H9 (cell line): ENCODE measurements at places on chromosomes 5 and 9.

DNA sequence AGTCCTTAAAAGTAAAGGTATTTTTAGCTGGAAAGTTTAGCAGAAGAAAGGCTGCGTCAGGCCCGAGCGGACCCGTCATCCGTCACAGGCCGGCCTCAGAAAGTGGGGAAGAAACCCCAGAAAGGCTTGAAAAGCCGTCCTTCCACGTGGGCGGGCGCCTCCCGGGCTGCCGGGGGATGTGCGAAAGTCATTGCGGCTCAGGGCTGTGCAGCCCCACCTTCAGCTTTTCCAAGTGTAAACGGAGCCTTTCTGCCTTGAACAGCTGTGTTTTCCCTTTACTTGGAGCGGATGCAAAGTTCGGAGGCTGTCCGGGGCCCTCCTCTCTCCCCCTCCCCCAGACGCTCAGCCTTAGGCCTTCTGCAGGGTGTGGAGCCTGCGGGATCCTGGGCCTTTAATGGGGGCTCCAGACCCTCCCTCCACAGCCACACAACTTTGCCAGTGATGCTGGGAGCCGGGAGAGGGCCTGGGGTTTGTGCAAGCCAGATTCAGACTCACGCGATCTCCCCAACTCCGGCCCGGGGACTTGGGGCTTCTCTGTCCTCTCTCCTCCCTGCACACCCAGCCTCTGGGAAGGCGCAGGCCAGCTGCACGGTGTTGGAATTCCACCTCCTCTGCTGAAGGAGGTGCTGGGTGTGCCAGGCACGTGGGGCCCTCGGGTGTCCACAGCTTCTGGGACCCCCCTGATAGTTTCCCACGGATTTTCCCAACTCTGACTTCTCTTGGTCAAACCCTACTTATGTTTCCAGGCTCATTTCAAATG, 95.5 kb upstream of the RAPGEF1 start:
- no peaks in the 10 kb centered on the region for H3K4me1 ChIP-seq
- H3K36me3 ChIP-seq = no peaks in the 10 kb centered on the region
- no peak overlapping the region for H3K27ac ChIP-seq
- no peak for DNase-seq

GRCh38 chr9:108278341-108278740, 577.4 kb downstream of the ACTL7B start:
- no peak overlapping the region for H3K27ac ChIP-seq
- H3K27me3 ChIP-seq = no peaks in the 10 kb centered on the region

GRCh38 chr9:121267689-121268597, at the start of gene GSN:
GSN (plus strand) TSS chr9:121268162; CDS start chr9:121301972, 33,810 bp downstream.
- peak; percentile 85 for DNase-seq
- peak within 1 kb of the TSS; percentile 72 for H3K4me3 ChIP-seq
- H3K36me3 ChIP-seq = peaks cover 2% of the 10 kb centered on the region; the same call in 1 of the 3 replicates
- no peak within 1 kb of the TSS for H3K27ac ChIP-seq
- peaks cover 4% of the 10 kb centered on the region; the same call in 1 of the 2 replicates for H3K4me1 ChIP-seq

DNA sequence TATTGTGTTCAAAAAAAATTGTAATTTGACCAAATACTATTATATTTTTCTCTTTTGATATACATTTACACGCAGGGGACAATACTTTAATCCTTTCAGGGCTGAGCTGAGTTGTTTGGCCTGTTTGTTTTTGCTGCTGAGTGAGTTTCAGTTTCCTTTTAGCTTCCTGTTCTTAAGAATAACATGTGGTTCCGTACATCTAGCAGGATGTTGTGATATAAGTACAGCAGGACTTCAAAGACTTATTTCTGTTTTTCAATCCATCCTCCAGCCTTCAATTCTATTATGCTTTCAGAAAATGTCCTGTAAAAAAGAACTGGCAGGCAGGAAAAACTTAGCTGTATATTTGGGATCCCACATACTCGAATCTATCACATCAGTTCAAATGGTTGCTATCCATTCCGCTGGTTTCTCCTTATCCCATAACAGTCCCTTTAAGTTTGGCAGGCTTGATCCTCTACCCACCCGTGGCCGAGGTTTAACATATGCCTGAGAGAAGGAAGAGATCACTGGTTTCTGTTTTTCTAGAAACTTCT, 1037.3 kb upstream of the ACO1 start:
- H3K4me1 ChIP-seq = no peaks in the 10 kb centered on the region
- H3K27me3 ChIP-seq = no peaks in the 10 kb centered on the region; the same call in 1 of the 2 replicates
- no peak overlapping the region for H3K4me3 ChIP-seq
- no peaks in the 10 kb centered on the region for H3K36me3 ChIP-seq
- no peak for DNase-seq
- H3K27ac ChIP-seq = no peak overlapping the region

GRCh38 chr9:117649126-117649525, 55.1 kb upstream of the TLR4 start:
- no peak overlapping the region for H3K4me3 ChIP-seq
- H3K36me3 ChIP-seq = no peaks in the 10 kb centered on the region
- H3K4me1 ChIP-seq = no peaks in the 10 kb centered on the region
- no peak for DNase-seq
- no peak overlapping the region for H3K27ac ChIP-seq

- H3K36me3 ChIP-seq = no peaks in the 10 kb centered on the region
- peaks cover 5% of the 10 kb centered on the region; the same call in 1 of the 2 replicates for H3K4me1 ChIP-seq
- no peak overlapping the region for H3K27ac ChIP-seq
- H3K4me3 ChIP-seq = peak overlapping the region; percentile 88
- peaks cover 26% of the 10 kb centered on the region for H3K27me3 ChIP-seq
Observed at GRCh38 chr5:140113180-140113698, 670 bp upstream of the PURA start.

- DNase-seq = no peak
- no peaks in the 10 kb centered on the region for H3K36me3 ChIP-seq
- H3K4me3 ChIP-seq = no peak overlapping the region
- no peak overlapping the region for H3K27ac ChIP-seq
- no peaks in the 10 kb centered on the region; the same call in 1 of the 2 replicates for H3K4me1 ChIP-seq
Observed at GRCh38 chr9:37144762-37145161, 24.4 kb downstream of the ZCCHC7 start.

DNA sequence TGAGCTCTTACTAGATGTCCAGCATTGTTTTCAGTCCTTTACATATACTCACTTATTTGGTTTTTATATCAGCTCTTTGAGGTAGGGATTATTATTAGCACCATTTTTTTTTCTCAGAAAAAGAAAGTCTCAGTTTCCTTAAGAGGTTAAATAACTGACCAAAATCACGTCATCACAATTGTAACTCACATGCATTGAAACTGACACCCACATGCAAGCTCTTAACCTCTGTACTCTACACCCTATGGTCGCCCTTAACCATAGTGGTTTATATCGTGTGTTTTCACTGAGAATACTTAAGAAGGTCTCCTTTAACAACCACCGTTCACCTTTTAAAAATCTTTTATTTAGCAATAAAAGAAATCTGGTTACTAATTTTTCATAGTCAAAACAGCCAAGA, 61.0 kb downstream of the PRDM6 start:
- no peak overlapping the region for H3K4me3 ChIP-seq
- H3K27me3 ChIP-seq = no peaks in the 10 kb centered on the region
- DNase-seq = no peak
- H3K27ac ChIP-seq = no peak overlapping the region
- no peaks in the 10 kb centered on the region for H3K36me3 ChIP-seq
